ENCODE measurements at places on chromosomes 1 and 21.
A peak's percentile ranks its signal among the peaks of the same experiment; 100 is the strongest.

GRCh38 chr1:102884238-102884637, 224.1 kb downstream of the COL11A1 start:
- DNase-seq: no peak

GRCh38 chr1:109877317-109877771, 33.3 kb upstream of the CSF1 start:
- DNase-seq: peak; percentile 72

GRCh38 chr1:18632218-18632588, 1.6 kb downstream of the PAX7 start:
- DNase-seq: no peak

GRCh38 chr21:35933466-35933865, 126.9 kb downstream of the SETD4 start:
- DNase-seq: no peak

- no peak for DNase-seq
Measured at GRCh38 chr1:40844079-40844478, 18.1 kb downstream of the CITED4 start.

GRCh38 chr21:42027822-42028765, 17.9 kb upstream of the ZBTB21 start:
- peak; percentile 44 for DNase-seq

GRCh38 chr21:38979271-38980121, 173.8 kb downstream of the ETS2 start:
- no peak for DNase-seq

- no peak for DNase-seq
Measured at GRCh38 chr1:40659649-40659947, 5.9 kb downstream of the RIMS3 start.

- no peak for DNase-seq
Measured at GRCh38 chr1:4743978-4744750, 89.8 kb downstream of the AJAP1 start.

DNA sequence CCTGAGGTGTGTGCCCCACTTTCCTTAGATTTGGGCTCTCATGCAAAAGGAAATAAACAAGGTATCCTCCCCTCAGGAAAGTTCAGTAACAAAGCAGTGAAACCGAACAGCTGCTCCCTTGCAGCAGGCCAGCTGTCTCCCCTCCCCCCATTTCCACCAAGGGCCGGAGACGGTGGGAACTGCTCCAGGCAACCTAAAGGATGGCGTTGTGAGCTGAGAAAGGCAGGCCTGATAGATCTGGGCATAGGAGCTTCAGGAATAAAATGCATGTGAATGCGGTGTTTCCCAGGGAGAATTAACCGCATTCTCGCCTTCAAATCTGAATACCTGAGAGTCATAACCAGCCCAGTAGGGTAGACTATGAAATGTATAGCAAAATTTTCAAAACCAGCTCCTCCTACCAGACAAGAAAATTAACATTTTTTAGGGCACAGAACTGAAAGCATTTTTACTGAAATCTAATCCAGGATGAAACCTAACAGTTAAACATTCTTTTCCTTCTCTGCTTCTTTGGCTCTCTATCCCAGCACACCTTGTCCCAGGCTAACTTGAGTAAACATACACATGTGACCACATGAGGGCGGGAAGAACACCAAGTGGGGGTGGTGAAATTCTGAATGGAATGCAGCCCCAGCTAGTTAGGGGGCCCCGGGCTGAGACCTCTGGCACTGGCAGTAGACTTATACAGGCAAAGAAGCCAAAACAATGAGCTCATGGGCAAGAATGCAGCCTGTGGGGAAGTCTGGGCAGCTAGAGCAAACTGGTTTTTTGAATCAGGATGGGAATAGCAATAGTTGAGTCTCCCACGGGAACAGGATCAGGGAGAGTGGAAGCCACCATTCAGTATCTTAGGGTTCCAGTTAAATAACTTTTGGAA, 11.5 kb downstream of the MCL1 start:
- peak; percentile 91 for DNase-seq

DNA sequence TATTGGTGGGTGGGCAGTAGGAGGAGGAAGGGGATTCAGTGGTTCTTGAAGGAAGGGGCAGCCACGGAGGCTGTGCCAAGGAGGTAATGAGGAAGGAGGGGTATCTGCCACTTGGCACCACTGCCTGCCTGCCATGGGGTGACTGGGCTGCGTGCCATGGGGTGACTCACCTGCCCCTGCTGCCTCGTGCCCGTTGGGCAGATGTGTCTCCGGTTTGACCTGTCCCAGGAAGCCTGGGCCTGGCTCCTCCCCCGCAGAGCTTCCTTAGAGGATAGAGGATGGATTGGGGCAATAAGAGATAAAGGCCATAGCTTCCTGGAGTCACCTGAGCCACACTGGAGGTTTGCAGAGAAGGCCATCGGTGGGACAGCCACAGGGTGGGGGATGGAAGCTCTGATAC, 1.7 kb downstream of the PADI3 start:
- no peak for DNase-seq

GRCh38 chr1:116284819-116285390, 88.1 kb upstream of the ATP1A1 start:
- no peak for DNase-seq

DNA sequence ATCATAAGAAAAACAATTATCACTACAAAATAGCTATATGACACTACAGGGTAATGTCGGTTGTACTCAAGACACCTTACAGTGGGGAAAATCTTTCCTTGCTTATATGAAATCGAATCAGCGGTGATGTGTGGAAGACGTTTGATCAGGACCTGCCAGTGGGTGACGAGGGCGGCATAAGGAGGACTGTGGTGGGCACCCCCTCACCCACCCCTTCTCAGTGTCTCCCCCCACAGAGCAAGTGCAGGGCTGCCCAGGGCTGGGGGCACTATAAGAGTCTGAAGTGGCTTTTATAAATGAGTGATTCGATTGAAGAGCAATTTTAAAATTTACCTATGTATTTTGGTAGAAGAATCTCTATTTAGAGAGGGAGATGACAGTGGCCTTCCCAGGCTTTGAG, 35.8 kb downstream of the CRYAA start:
- no peak for DNase-seq

- DNase-seq: no peak
Measured at GRCh38 chr1:20950679-20951078, 163.6 kb upstream of the HP1BP3 start.

DNA sequence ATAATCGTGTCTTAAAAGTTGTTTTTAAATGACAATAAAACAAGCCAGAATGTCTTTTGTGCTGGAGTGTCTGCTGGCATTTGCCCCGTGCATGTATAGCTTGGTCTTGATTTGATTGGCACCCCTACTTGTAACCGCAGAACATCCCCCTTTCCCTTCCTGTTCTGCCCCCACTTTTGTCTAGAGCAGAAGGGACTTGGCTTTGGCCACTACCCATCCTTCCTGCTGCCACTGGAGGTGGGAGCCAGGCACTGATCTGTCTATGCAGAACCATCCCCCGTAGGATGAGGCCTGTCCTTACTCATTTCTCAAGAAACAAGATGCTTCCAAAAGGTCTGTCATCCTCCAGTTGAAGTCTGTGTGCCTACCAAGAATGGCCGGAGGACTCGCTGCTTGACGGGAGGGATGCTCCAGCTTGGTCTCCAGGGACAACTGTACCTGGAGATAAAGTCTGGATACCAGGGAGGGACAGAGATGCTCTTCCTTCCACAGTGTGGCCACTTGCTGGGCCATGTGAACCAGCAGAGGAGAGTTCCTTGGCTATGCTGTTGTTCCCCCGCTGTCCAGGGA, 1.1 kb upstream of the SLC27A3 start:
- DNase-seq: no peak

GRCh38 chr21:46229133-46229922, 754 bp upstream of the LSS start:
- peak; percentile 80 for DNase-seq

DNA sequence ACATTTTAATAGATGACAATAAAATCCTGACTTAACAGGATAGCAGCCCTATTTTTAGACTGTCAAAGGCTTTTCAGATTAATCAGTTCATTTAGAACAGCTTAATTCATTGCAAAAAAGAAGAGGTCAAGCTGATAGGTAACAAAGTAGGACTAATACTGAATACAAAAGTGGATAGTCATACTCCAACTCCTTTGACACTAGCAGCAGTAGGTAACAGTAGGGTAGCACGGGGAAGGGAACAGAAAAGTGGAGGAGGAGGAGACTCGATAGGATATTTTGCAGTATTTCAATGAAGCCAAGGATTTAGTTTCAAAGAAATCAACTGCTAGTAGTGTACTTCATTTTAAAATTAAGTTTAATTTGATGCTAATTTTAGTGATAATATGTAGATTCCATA, 51.1 kb downstream of the USP1 start:
- DNase-seq: no peak

GRCh38 chr1:203055161-203055799, 29.0 kb downstream of the PPFIA4 start:
- no peak for DNase-seq

GRCh38 chr1:198179556-198179981, 22.8 kb downstream of the NEK7 start:
- no peak for DNase-seq

DNA sequence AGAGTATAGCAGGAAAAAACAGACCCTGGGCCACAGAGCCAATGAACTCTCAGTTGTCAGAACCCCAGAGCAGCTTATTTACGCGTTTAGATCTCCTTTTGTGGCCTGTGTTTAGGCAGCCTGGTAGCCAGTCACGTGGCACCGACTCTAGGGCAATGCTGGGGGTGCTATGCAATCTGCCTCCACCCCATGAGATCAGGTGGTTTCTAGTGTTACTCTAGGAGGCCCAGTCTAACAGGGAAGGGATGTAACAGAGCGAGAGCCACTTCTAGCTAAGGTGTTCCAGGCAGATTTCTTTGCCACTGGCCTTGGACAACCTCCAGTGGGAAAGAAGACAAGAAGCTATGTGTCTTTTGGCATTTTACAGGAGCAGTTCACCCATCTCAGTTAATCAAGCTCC, 12.0 kb upstream of the A3GALT2 start:
- peak; percentile 61 for DNase-seq

GRCh38 chr1:243364330-243364729, 108.5 kb downstream of the SDCCAG8 start:
- DNase-seq: no peak

DNA sequence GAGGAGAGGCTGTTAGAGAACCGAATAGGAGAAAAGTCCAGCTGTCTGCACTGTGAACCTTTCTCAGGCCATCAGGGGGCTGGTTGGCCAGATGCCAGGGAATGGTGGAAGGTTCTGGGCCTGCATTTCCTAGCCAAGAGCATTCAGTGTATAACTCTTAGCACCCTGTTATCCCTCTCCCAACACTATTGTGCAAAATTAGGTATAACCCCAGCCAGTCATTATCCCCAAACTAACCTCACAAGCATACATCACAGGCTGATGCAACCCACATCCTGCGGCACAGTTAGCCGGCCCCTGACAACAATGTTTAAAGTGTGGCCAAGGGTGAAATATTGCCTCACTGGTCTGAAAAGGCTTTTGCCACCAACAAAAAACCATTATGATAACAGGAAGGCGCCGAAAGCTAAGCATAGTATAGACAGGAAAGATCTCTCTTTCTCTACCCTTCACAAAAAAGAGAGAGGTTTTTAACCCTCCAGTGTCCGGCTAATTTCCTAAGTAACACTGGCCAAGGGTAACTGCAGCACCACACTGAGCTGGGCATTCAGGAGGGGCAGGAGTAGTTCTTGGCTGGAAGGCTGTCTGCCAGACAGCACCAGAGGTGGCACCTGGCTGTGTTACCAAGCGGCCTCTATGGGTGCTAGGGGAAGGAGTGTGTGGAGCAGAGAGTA, 77.3 kb upstream of the BCAR3 start:
- DNase-seq: peak; percentile 64

- DNase-seq: no peak
Measured at GRCh38 chr21:31339721-31340120, 4.3 kb downstream of the TIAM1 start.

- DNase-seq: no peak
Measured at GRCh38 chr21:35294231-35294898, 245.3 kb upstream of the RUNX1 start.

DNA sequence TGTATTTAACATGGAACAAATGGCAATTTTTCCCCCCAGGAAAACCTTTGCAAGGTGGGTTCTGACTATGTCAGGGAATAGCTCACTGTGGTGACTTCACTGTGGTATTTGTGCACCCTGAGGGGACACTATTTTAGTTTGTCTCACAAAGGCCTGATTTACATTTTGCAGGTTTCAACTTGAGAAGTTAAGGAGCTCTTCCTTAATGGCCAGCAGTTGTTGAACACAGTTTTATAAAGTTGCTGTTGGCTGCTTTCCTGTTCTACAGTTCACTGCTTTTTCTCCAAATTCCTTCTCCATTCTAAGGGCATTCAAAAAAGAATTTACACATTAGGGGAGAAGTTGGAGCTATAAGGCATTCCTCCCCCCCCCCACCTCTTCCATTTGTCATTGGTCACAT, 4.6 kb downstream of the LAMC1 start:
- no peak for DNase-seq

DNA sequence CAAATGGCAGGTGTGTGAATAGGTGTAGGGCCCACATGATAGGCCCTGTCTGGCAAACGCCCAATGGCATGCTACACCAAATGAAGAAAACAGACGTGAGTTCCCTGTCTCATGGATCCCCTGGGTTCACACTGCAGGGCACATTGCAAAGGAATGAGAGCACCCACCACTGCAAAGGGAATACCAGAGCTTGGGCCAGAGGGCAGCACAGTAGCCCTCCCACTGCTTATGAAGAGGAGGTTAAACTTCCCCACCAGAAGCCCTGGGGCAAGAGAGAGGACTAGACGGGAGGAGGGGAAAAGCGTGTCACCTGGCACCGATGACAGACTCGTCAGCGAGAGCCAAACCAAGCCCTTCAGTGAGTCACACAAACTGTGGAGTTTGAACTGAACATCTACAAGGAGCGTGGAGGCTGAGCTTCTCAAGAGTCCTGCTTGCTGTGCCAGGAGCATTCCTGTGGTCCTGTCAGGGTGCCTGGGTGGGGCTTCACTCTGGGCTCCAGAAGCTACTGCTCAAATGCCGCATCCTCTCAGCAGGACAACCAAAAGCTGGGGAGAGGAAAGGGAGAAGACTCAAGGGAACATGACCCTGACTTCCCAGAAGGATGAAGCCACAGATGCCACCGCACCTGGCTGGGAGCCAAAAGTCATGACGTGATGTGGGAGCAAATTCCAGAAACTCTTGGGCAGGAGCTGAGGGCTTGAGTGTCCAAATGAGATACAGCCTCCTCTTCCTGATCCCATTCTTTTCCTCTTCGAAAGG, 61.1 kb downstream of the TOMM20 start:
- DNase-seq: peak; percentile 88

DNA sequence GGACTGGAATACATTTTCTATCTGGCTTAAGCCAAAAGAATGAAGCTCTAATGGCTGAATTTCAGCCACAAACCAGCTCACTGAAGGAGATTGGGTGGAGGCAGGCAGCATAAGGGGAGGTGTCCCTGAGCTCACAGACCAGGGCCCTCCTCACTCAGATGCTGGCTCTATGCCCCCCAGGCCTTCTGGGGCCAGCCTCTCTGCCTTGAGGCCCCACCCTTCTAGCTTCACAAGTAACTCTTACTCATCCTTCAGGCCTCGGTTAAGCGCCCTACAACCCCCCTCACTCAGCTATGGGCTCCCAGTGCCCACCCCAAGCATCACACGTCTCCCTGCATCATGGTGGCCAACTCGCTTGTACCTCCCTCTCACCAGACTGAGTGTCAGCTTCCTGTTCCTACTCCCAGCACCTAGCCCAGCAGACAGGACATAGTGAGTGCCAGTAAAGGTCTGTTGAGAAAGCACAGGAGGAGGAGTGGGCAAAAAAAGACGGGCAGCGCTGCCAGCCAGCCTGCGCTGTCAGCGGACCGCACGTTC, 40.8 kb upstream of the GPR157 start:
- no peak for DNase-seq

All from lower lobe of right lung (tissue), 2 donors.